ENCODE measurements at places on chromosomes 16 and 17. TPM values are rescaled to one million over a fixed set of nuclear protein-coding genes. Genes with fewer than 3 reads are reported as not detected.

- no peak for DNase-seq
These were observed 13.5 kb downstream of the COL1A1 start for GRCh38 chr17:50187751-50188530.

CSH2 gene
- not detected for polyA plus RNA-seq

- peak; percentile 95 for DNase-seq
These were observed at the start of gene CIAO2B for GRCh38 chr16:66934138-66934838. Gene CIAO2B (minus strand): TSS chr16:66934402. CDS start chr16:66934364, 38 bp downstream.

COA3 gene
- 103 TPM for polyA plus RNA-seq

GRCh38 chr16:31008149-31008548 lies 2.3 kb downstream of the STX1B start:
- DNase-seq: peak; percentile 31

DNA sequence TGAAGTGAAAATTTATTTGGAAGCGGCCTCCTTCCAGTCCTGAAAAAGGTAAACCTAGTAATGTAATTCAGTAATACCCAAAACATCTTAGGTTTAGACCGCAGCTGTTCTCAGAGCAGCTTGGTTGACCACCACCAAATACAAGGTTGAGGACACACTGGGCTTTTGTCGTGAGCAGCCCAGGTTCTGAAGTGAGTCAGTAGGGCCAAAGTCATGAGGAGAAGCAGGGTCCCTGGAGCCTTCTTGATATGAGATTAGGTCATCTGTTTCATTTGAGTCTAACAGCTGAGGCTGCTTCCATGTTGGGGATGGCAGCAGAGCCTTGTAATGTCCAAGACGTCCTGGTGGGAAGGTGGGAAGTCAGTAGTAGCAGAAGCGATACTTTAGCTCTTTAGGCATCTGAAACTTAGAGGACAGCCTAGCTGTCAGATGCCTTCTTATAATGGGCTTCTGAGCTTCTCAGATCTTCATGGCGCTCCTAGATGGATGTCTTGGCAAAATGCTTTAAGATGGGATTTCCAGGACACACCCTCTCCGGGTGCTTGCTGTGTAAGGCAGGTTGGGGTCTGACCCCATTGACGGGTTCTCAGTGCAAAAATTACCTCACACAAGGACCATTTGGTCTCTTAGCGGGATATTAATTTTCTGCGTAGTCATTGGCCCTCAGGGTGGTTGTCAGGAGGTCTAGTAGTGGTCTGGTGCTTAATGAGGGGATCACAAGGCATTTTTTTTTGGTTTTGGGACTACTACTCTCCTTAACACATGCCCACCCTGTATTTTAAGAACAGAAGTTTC lies 2.4 kb downstream of the ALKBH5 start:
- no peak for DNase-seq

- no peak for DNase-seq
These were observed 10.0 kb upstream of the TNFRSF13B start for GRCh38 chr17:16981928-16982327.

- no peak for DNase-seq
These were observed 23.1 kb downstream of the GABARAPL2 start for GRCh38 chr16:75589306-75589705.

- DNase-seq: no peak
These were observed 112.1 kb upstream of the CNTNAP4 start for GRCh38 chr16:76164970-76165558.

- peak; percentile 34 for DNase-seq
These were observed 10.3 kb upstream of the NOL11 start for GRCh38 chr17:67707442-67707841.

GPR142 gene
- polyA plus RNA-seq: not detected

All from SK-N-SH (cell line).